Inflammatory macrophage treated with lipopolysaccharide for 4 hours (primary cell): ENCODE measurements at places on chromosomes 16 and 17.

DNA sequence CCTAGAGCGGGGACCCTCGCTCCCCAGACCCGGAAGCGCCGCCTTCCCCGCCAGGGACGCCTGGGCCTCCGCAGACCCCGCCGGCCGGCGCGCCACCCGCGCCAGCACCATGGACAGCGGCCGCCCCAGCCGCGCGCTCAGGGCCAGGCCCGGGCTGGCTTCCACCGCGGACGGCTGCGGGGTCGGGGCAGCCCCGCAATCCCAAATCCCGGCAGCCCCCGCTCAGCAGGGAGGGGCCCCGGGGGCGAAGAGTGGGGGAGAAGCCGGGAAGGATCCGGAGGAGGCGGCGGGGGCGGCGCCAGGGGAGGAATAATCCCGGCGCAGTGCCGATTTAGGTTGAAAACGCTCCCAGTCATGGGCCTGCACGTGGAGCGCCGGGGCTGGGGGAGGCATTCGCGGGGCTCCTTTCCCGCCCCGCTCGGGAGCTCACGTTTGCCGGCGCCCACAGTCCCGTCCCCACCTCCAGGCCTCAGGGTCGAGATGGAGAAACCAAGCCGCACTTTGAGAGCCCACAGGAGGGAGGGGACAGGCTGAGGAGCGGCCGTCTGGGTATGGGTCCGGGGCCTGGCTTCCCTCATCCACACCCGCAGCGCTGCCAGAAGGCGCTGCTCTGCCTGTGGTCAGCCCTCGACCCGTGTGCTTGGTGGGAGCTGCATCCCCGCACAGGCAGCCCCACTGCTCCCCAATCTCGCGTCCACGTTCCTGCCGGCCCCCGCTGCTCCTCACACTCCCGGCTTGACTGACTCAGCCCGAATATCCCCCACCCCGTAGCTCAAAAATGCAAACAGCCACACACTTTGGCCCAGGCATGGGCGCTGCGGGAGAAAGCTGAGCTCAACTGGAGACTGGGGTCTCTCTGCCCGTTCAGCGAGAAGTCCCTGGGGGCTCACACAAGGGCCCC, 4.7 kb downstream of the FBXL16 start:
- no peak for DNase-seq

DNA sequence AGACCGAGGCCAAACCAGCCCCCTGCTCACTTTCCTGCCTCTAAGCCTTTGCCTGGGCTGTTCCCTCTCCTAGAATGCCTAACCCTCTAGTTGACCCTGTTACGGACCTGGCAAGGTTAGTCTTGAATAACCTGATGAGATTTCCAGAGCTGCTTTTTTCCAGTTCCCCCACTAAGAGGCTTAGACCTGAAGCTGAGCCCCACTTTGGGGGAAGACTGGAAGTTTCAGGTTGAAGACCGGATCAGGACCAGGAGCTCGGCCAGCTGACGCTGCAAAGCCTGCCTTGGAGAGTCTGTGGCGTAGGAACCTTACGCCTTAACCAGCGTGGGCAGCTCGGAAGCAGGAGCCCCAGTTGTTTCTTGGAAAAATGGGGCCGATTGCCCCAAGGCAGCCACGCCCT, 129.8 kb downstream of the OR1D5 start:
- no peak for DNase-seq

DNA sequence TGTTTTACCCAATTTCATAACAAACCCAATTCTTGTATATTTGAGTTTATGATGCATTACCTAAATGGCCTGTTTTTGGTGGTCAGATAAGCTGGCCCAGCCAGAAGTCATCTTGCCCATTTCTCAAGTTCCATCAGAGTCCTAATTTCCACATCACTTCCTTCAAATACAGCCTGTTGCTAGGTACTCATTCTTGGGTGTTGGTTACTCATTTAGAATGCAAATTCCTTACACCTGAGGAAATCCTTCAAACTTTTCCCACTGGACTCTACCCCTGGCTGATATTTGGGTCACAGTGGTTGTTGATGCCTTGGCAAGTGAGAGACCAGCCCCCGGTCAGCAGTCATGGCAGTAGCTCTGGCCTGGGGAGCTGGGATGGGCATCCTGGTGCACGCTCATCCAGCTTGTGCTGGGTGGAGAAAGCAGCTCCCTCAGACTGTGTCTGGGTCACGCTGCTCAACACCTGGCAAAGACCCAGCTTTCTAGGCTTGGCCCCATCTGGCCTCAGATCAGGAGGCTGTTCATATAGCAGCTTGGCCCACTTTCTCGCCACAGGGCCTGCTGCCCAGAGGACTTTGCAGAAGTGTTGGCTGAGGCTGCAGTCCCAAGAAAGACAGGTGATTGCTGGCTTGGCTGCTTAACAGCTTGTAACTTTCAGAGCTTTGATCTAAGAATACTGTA, 25.8 kb downstream of the WSB1 start:
- no peak for DNase-seq

DNA sequence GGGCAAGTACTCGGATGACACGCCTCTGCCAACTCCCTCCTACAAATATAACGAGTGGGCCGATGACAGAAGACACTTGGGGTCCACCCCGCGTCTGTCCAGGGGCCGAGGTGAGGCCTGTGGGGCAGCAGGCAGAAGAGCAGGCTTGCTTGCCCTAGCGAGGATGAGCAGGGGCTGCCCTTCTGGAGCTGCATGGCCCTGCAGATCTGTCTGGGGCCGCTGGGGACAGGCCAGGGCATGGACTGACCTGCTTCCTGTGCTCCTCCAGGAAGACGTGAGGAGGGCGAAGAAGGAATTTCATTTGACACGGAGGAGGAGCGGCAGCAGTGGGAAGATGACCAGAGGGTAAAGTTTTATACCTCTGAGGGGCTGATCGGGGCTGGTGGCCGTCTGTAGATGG, 5.3 kb downstream of the DHX38 start:
- DNase-seq: no peak

DNA sequence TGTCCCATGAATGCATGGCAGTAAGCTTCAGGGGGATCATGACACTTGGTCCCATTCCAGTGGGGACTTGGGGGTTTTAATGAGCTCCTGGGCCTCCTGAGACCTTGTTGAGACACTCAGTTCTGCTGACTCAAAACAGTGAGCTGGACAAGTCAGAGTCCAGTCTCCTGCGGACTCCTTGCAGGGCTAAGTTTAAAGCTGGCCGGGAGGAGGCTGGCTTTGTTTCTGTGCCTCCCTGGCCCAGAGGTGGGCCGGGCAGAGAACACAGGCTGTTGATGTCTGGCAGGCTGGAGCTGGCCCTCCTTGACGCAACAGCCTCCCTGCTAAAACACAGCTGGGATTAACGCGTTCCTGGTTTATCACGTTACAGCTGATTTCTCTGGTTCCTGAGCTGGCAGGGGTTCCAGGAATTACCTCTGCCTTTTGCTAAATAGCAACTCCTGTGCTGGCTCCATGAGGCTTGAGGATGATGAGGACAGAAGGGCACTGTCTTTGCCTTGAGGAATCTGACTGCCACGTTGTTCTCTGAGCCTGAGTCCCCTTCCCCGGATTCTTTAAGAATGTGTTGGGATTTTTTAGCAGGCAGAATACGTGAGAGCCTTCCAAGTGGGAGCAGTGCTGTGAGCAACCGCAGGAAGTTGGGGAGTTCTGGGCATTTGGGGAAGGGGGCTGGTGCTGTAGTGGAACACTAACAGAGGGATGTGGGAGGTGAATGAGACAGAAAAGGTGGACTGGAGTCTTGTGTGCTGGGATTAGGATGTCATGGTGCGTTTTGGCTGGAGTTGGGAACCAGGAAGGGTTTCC, 2.0 kb downstream of the GPT2 start:
- DNase-seq: no peak

- DNase-seq: no peak
These were observed 8.2 kb upstream of the CRK start for GRCh38 chr17:1464186-1464585.

GRCh38 chr17:75910699-75911098, 6.0 kb upstream of the MRPL38 start:
- DNase-seq: no peak

DNA sequence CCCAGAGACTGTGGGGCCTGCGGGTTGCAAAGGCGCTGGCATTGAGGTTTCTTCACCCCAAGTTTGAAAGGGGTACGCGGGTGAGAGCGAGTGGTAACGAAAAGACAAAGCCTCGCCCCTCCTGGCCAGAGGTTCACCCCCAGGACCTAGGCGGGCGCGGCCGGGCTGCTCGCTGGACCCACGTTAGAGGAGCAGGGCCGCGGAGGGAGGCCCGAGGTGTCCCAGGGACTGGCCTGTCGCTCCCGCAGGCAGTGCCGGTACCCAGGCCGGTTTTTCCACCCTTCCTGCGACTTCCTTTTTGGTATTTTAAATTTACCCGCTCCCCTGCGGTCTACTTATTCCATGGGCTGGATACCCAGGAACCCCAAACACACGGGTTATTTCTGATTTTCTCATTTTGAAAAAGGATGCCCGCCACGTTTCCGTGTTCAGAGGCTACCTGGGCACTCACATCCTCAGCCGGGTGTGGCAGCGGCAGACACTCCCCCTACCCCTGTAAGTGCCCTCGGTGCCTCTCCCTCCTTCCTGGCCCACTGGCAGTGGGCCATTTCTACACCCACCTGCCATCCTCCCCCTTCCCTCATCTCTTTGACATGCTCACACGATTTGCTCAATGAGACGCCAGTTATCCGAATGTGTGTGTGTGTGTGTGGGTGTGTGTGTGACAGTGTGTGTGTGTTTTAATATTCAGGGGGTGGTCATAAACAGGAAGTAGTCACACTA, 1.6 kb upstream of the FOXL1 start:
- DNase-seq: no peak
